ENCODE measurements at places on chromosomes 2 and 18. TPM values are rescaled to one million over a fixed set of nuclear protein-coding genes. Genes with fewer than 3 reads are reported as not detected.

Gene CD207
- 26.8 TPM for total RNA-seq

Gene UGT1A3
- 0.54 TPM for total RNA-seq

Gene GPR155
- 14.5 TPM for total RNA-seq

Gene SERPINB4
- total RNA-seq: not detected

Gene SALL3
- not detected for total RNA-seq

Gene RAB6C
- total RNA-seq: not detected

Gene LPIN2
- 8.6 TPM for total RNA-seq

Gene SERTAD2
- total RNA-seq: 30.9 TPM

Gene IL36RN
- total RNA-seq: 94.8 TPM

Gene FBXO36
- total RNA-seq: 5.3 TPM

Gene CHRNG
- total RNA-seq: not detected

Gene FEV
- total RNA-seq: not detected

Gene SPP2
- total RNA-seq: not detected

Gene ZNF385B
- 1.4 TPM for total RNA-seq

Gene PARD6G
- total RNA-seq: 107 TPM

Gene RPL37A
- total RNA-seq: 2,628 TPM

Gene SPATS2L
- total RNA-seq: 60.7 TPM

Gene FBXO15
- not detected for total RNA-seq

Gene RRM2
- total RNA-seq: 9.5 TPM

Gene RPRM
- 1.0 TPM for total RNA-seq

Gene ELOA2
- not detected for total RNA-seq

Gene CHPF
- 62.7 TPM for total RNA-seq

Gene SATB2
- 2.6 TPM for total RNA-seq

Gene MAPK4
- 4.3 TPM for total RNA-seq

Gene RFTN2
- total RNA-seq: 3.5 TPM

Gene SGPP2
- 38.7 TPM for total RNA-seq

Gene CPO
- not detected for total RNA-seq

Gene ASAP2
- total RNA-seq: 40.7 TPM

Gene BARD1
- 41.8 TPM for total RNA-seq

Gene SIX3
- not detected for total RNA-seq

Gene MC4R
- not detected for total RNA-seq

Gene PROKR1
- not detected for total RNA-seq

Gene NCKAP5
- total RNA-seq: 5.1 TPM

Gene C1GALT1C1L
- 0.36 TPM for total RNA-seq

Gene SH3RF3
- 3.7 TPM for total RNA-seq

Gene NCKAP1
- 88.3 TPM for total RNA-seq

Gene TCF23
- total RNA-seq: not detected

Gene RBKS
- total RNA-seq: 0.95 TPM

Gene TGFBRAP1
- total RNA-seq: 35.2 TPM

Gene MARCHF4
- total RNA-seq: not detected

Gene LHCGR
- total RNA-seq: 0.19 TPM

Gene SERPINB3
- 12.4 TPM for total RNA-seq

Gene TMEM163
- 0.19 TPM for total RNA-seq

Gene FOXI3
- not detected for total RNA-seq

Gene SULT1C4
- total RNA-seq: 2.4 TPM

Gene CDH19
- 5.4 TPM for total RNA-seq

All from lower leg skin (tissue), 4 donors.